ENCODE measurements at places on chromosomes 3 and 15.

DNA sequence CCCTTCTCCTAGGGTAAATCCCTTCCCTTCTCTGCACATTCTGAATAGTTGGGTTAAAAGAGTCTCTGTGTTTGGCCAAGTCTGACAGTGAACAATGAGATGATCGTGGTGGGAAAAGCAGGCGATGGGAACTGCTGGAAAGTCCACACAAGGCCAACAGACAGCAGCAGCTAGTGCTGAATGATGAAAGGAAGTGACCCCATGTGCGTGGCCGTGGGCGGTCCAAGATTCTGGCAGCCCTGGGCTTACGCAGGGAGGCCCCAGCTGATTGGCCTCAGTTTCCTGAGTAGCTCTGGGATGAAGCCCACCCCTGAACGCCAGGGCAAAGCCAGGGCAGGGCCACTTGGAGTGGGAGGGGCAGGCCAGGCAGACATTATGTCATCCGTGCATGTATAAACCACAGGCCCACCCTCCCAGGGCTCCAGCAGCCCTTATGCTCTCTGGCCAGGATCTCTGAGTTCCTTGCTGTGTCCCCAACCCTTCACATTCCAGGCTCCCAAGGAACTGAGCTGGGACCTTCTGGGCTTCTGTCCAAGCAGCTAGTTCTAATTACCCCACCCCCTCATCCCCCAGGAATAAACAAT is 57.8 kb downstream of the CDC25A start:
- no peak for DNase-seq

- no peak for DNase-seq
Measured at GRCh38 chr15:73028831-73029451, 23.3 kb upstream of the NEO1 start.

DNA sequence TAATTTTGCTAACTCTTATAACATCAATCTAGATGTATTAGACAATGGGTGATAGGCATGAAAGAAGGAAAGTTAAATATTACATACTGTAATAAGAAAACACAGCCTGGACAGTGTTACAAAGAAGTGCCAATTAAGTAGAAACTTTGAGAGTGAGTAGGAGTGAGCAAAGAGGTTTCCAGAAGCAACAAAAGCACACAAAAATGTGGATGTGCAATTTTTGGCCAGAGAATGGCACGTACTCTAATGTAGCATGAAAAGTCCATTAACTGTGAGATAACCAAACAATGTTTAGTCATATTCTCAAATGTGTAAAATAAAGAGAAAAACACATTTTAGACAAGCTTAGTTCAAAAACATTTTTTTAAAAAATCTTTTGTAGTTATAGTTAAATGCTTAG is 567.3 kb downstream of the ROBO1 start:
- DNase-seq, result no peak

- DNase-seq, result no peak
Measured at GRCh38 chr3:17195856-17196604, 311.3 kb downstream of the PLCL2 start.

- DNase-seq, result no peak
Measured at GRCh38 chr15:96005906-96006305, 324.6 kb upstream of the NR2F2 start.

DNA sequence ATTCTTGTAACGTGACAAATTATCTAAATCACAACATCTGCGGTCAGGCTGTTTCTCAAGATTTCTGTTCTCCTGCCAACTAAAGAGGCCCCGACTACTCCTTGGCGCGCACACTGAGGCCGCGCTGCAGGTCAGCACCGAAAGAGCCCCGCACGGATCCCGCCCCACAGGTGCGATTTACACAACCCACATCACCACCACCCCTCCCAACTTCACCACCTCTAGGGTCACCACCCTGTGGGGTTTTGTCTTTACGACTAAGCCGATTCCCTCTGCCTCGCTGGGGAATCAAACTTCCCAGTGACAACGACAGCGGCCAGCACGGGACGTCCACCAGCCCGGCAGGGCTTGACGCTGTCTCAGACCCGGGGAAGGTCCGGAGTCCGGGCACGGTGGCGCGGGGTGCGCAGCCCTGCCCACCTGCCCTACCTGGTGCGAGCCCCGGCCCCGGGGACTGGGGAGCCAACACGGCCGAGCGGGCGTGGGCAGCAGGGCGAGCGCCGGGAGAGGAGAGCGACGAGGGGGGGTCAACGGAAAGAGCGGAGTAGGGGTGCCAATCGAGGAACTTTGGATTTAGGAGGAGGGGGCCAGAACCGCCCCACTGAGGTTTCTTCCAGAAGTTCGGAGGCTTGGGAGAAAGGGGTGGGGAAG is 764 bp downstream of the UACA start:
- peak; percentile 1 for DNase-seq

GRCh38 chr15:51667478-51667877 is 13.8 kb upstream of the SCG3 start:
- no peak for DNase-seq

- DNase-seq, result peak; percentile 38
Measured at GRCh38 chr3:10437272-10437994, 68.0 kb downstream of the ATP2B2 start.

- DNase-seq, result no peak
Measured at GRCh38 chr3:23756206-23756840, 49.4 kb upstream of the UBE2E1 start.

DNA sequence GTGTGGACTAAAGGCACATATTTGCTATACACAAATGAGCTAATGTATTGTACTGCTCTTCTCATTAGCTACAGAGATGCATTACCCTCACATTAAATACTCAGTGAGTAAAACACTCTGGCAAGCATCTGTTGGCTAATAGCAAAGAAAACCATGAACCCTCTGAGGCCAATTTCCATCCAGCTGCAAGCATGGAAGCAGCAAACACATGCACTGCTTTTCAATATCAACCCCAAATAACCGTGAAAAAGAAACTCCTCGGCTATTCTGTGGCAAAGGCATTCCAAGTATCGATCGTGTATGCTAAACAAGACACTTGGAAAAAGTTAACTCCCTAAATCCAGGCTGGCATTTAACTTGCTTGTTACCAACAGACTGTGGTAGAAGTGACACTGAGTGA is 67.0 kb downstream of the PEAK1 start:
- no peak for DNase-seq

- DNase-seq, result peak; percentile 70
Measured at GRCh38 chr15:78241017-78241416, 6.7 kb upstream of the ACSBG1 start.

DNA sequence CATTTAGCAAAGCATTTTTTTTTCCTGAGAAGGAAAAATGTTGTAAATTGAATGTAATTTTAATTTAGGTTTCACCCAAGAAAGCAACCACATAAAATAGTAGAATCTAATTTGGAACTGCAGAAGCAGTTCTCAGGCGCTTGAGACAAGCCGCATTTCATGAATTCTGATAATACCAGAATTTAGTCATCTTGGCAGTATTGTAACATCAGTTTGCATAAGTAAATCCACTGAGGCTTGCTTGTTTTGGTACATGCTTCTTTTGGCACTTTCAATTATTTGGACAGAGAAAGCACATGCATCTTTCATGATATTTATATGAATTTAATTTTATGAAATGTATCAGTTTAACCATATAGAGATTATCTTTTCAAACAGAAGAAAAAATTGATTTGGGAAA is 389.7 kb upstream of the ROBO1 start:
- DNase-seq, result no peak

- DNase-seq, result no peak
Measured at GRCh38 chr15:35888815-35889214, 342.9 kb upstream of the DPH6 start.

DNA sequence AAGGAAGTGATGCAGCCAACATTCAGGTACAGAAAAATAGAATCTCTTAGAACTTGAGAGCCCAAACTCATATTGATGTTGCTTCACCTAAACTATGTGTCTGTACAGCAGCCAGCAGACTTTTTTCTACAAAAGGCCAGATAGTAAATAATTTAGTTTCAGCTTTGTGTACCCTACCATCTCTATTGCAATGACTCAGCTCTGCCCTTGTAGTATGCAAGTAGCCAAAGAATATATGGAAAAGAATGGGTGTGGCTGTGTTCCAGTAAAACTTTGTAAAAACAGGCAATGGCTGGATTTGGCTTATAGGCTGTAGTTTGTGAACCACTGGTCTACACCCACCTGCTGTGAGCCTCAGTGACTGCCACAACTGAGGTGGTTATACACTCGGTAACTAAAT is 392.5 kb upstream of the RARB start:
- DNase-seq, result no peak

- DNase-seq, result no peak
Measured at GRCh38 chr3:150238048-150238802, 169.9 kb upstream of the TSC22D2 start.

DNA sequence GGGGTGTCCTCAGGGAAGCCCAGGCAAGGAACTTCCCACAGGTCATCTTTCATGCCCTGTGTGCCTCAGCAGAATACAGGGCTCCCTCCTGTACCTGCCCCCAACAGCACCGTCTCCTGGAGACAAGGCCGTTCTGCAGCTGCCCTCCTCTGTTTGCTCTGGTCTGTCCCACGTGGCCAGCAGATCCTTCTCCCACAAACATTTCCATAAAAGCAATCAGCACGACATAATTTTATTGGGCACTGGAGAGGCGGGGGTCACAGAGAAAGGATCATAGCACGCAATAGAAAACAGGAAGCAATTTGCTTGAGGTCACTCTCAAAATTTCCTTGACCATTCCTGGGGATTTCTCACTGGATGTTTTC is 29.4 kb downstream of the STARD5 start:
- DNase-seq, result no peak

- no peak for DNase-seq
Measured at GRCh38 chr3:18112674-18113375, 312.3 kb downstream of the SATB1 start.

DNA sequence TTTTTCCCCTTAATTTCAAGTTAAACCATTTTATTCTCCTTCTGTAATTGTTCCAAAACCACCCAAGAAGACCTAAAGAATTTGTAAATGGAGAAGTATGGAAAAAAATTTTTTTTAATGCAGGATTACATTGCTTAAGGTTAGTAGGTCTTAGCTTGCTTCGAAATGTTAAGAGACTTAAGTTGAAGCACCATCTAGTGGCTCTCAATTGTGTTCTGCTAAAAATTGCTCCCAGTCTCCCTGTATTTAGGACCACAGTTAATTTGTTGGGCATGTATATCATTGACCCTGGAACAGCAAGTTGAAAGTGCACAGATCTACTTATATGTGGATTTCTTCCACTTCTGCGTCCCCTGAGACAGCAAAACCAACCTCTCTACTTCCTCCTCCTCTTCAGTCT is 32.4 kb downstream of the CD200R1L start:
- no peak for DNase-seq

DNA sequence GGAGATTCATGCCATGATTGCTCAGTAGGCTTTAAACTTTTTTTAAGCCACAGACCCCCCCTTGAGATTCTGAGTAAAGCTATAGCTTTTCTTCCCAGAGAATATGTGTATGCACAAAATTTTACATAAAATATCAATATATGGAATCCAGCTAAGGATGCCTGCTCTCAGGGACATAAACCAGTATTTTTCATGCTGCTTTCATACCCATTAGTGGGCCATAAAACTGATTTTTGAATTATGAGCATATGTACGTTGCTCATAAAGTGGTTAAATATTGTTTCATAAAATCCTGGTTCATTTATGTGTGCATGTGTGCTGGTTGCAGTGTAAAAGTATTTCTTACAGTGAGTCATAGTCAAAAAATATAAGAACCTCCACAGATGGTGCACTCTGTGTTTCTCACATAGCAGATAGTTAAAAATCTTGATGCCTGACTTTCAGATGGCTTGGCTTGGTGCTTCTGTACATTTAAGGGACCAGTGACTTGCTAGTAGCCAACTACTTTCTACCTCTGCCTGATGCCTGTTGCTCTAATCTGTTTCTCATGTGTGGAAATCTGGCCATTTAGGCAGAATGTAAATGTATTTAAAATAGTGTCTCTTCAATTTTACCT is 71.9 kb downstream of the ARHGEF26 start:
- DNase-seq, result no peak

DNA sequence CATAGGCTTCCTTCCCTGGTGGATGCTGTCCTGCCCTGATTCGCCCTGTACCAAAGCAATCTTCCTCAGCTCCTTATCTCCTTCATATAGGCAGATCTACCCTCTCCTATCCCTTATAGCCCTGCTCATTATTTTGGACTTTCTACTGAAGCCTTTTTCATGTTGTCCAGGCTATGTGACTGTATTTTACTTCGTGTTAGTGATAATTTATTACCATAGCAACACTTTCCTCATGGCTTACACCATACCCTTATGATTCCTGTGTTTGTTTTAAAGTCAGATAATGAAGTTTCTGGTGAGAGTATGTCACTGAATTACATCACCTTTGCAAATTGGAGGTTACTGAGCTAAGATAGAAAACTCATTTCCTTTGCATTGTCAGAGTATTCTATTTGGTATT is 352.6 kb downstream of the NLGN1 start:
- no peak for DNase-seq

DNA sequence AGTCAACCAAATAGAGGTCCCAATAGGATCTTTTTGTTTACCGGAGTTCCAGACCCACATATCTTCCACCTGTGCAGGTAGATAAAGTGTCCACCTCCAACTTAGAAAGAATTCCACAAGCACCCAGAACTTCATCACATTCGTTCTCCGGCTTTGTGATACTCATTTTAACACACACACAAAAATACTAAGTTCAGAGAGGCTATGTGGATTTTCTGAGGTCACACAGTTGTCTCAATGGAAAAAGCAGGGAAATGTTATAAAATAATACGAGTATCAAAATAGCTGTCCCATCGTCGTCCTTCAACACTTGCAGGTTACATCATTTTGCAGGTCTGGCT is 137.5 kb downstream of the TMCO5A start:
- no peak for DNase-seq

DNA sequence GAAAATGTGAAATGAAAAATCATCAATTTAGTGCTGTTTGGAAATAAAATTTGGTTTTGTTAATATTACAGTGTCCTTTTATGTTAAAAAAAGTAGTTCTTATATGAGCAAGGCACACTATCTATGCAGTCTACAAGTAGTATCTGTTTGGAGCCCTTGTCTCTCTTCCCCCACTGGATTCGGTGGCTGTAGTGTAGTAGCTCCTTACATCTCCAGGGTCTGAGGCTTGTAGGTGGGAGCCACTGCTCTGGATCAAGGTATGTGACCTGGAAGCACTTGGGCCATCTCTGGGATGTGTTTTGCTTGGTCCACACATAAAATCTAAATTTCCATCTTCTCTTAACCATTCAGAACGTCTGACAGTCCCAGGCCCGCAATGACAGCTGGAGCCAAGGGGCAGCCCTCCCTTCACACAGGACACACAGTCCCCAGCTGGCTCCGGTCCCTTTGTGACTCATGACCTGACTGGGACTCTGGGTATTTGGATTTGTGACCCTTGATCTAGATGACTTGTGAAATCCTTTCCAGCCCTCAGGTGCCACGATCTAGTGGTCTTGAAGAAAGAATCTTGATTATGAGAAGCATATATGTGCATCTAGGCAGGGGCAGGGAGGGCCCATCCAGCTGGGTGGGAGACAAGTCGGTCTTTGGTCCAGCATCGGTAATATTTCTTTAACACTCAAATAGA is 80.0 kb downstream of the USP13 start:
- DNase-seq, result no peak

DNA sequence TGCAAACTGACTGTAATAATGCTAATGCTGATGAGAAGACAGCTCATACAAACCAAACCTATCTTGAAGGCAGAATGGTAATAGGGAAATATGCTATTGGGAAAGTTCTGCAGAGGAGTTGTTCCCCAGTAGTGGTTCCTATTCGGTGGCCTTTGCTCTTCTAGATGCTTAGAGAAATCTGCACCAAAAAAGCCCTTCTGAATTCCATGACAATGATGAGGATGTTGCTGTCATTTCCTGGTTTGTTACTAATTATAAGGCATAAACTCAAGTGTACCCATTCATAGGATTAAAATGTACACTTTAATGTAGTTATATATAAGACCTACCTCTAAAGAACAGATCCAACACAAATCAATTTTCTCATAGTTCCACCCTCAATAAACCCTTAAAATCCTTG is 30.1 kb downstream of the TOMM70 start:
- no peak for DNase-seq

Measured in activated T-helper 9 cell treated with anti-CD3 and anti-CD28 coated beads, Interleukin-2, amount 50 U/mL, for 16 hours (primary cell).